ENCODE measurements at places on chromosomes 2 and 18. TPM values are rescaled to one million over a fixed set of nuclear protein-coding genes. Genes with fewer than 3 reads are reported as not detected.

The MEIS1 gene
- total RNA-seq, result 32.5 TPM

The CROCC2 gene
- total RNA-seq, result not detected

The UNC80 gene
- 0.04 TPM for total RNA-seq

The REEP1 gene
- total RNA-seq, result 0.22 TPM

The MREG gene
- total RNA-seq, result 0.11 TPM

The HOXD13 gene
- total RNA-seq, result not detected

The RNF125 gene
- not detected for total RNA-seq

The CYP26B1 gene
- not detected for total RNA-seq

The AKAIN1 gene
- total RNA-seq, result not detected

The CHRNG gene
- not detected for total RNA-seq

The UGT1A9 gene
- not detected for total RNA-seq

DNA sequence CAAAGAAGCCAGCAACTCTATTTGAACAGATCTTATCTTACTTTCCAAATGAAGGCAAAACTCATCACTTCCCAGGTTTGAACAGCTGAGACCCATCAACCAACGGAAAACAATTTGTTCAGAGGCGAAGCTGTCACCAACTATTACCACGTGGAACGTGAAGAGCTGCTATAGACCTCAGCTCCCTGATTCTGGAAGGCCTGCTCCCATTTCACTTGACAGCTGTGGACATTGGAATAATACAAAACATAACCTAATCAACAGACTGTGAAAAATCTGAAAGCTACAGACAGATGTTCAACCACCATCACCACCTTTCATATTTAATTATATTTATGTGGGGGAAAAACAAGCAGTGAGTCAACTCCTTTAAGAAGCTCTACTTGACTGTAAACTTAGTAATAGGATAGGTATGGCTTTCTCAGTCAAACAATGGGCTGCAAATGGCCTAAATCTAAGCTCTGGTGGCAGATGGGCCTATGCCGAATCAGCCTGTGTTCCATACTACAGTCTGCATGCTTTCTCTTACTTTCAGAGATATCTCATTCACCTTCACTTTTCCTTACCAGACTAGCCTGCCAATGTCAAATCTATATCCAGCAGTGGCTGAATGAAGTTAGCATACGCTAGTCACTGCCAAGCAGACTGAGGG lies 896.4 kb downstream of the TDRD15 start:
- no peaks in the 10 kb centered on the region for H3K27me3 ChIP-seq
- no peak for DNase-seq
- no peaks in the 10 kb centered on the region for H3K36me3 ChIP-seq
- no peak overlapping the region for H3K4me3 ChIP-seq
- H3K27ac ChIP-seq, result no peak overlapping the region

DNA sequence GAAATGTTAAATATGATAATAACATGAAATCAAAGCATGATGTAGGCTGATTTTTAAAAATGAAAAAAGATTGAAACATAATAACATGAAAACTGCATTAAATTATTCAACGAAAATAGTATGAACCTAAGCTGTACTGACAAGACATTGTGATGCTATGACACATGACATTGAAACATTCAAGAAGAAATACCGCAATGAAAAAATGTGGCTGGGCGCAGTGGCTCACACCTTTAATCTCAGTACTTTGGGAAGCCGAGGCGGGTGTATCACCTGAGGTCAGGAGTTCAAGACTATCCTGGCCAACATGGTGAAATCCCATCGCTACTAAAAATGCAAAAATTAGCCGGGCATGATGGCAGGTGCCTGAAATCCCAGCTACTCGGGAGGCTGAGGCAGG lies 14.6 kb downstream of the CXCR1 start:
- no peaks in the 10 kb centered on the region for H3K36me3 ChIP-seq
- no peaks in the 10 kb centered on the region for H3K27me3 ChIP-seq
- DNase-seq, result no peak
- peaks cover 5% of the 10 kb centered on the region for H3K4me1 ChIP-seq
- H3K4me3 ChIP-seq, result no peak overlapping the region

- H3K4me3 ChIP-seq, result no peak overlapping the region
- H3K36me3 ChIP-seq, result peaks cover 37% of the 10 kb centered on the region
- H3K27me3 ChIP-seq, result no peaks in the 10 kb centered on the region
- no peaks in the 10 kb centered on the region for H3K4me1 ChIP-seq
- H3K27ac ChIP-seq, result no peak overlapping the region
- DNase-seq, result no peak
Observed at GRCh38 chr2:189858291-189858690, 74.0 kb downstream of the PMS1 start.

GRCh38 chr2:19569300-19569791 lies 210.9 kb upstream of the OSR1 start:
- DNase-seq, result no peak
- H3K27ac ChIP-seq, result no peak overlapping the region
- no peaks in the 10 kb centered on the region for H3K4me1 ChIP-seq
- no peaks in the 10 kb centered on the region for H3K36me3 ChIP-seq
- no peaks in the 10 kb centered on the region for H3K27me3 ChIP-seq

- H3K27ac ChIP-seq, result no peak overlapping the region
- no peak for DNase-seq
- no peak overlapping the region for H3K4me3 ChIP-seq
- H3K36me3 ChIP-seq, result no peaks in the 10 kb centered on the region
Observed at GRCh38 chr2:58107803-58108710, 61.5 kb downstream of the VRK2 start.

DNA sequence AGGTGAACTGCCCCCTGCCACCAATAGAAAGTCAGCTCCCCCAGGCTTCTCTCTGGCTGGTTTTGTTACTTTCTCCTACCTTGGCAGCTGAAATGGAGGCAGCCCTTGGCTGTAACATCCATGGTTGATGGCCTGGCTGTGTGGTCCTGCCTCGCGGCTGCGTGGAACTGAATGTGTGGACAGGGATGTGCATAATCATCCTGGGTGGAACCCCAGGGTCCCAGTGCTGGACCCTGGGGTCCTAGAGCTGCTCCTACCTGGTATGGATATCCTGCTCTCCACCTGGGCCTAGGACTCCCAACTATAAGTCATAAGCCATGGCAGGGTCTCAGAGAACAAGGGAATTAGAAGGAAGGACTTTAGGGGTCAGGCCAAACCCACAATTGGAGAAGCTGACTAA lies 93.5 kb downstream of the CAPN13 start:
- no peaks in the 10 kb centered on the region for H3K27me3 ChIP-seq
- no peaks in the 10 kb centered on the region for H3K4me1 ChIP-seq
- no peak overlapping the region for H3K27ac ChIP-seq
- no peak overlapping the region for H3K4me3 ChIP-seq

GRCh38 chr18:49016648-49017539 lies 66.1 kb upstream of the SMAD7 start:
- H3K36me3 ChIP-seq, result no peaks in the 10 kb centered on the region
- no peaks in the 10 kb centered on the region for H3K27me3 ChIP-seq

DNA sequence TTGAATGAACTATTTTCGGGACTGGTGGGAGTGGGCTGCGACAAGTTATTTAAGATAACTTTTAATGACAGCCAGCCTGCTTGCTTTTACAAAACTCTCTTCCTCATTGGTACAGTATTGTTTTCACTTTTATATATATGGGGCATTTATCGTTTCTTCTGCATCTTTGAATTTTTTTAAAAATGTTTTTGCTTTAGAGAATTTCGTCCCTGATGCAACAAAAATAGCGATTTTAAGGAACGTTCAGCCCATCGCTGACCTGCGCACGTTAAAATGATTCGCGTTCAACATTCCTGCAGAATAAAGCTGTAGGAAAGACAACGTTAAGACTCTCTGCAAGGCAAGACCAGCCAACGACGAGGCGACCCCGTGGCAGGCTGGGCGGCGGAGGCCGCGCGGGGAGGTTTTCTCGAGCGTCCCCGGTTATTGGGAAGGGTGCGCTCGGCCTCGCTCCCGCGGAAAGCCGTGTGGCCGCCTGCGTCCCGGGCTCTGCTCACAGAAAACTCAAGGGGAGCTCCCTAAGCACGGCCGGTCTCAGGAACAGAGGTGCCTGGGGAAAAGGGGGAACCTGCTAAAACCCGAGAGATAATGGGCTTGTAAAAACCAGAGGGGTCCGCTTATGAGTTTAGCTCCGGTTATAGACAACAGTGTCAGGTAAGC lies 3.0 kb downstream of the PAX8 start:
- no peak overlapping the region for H3K27ac ChIP-seq
- no peaks in the 10 kb centered on the region for H3K27me3 ChIP-seq
- no peaks in the 10 kb centered on the region for H3K4me1 ChIP-seq

GRCh38 chr18:48621815-48622555 lies 83.2 kb downstream of the CTIF start:
- H3K36me3 ChIP-seq, result no peaks in the 10 kb centered on the region
- H3K4me1 ChIP-seq, result peaks cover 24% of the 10 kb centered on the region
- no peak overlapping the region for H3K4me3 ChIP-seq
- H3K27ac ChIP-seq, result no peak overlapping the region

DNA sequence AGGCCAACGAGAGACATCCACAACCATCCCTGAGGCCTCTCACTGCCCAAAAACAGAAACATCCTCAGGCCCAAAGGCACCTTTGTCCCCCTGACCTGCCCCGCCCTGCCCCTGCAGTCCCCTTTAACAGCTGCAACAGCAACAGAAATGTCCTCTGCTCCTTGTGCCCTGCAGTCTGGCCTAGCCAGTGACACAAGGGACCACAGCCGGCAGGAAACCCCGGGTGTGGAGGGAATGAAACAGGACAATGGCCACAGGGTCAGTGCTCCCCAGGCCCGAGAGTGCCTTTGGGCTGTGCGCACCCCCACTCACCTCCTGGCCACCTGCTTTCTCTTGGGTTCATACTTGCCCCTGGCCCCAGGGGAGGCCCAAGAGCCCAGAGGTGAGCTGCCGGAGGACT lies 35.6 kb downstream of the SNED1 start:
- no peak overlapping the region for H3K4me3 ChIP-seq
- H3K4me1 ChIP-seq, result peaks cover 39% of the 10 kb centered on the region
- H3K36me3 ChIP-seq, result no peaks in the 10 kb centered on the region
- no peak for DNase-seq
- 0 out of 2 replicates have a peak, but pooled peaks cover 2% of the 10 kb centered on the region for H3K27me3 ChIP-seq

DNA sequence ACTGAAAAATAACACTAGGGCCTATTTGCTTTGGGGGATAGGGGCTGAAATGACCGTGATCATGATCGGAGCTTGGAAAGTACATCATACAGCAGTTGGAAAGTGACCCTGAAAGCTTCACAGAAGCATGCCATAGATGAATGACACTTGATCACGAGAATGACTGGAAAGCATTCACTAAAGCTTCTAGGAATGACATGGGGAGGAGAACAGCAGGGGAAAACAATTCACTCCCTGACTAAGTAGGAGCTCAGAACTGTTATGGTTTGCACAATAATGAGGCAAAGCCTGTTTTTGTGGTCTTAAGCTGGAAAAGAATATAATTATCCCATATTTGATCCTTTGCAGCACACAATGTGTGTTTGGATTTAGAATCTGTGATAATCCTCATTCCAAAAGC lies 237.5 kb downstream of the NOL4 start:
- H3K4me3 ChIP-seq, result no peak overlapping the region
- DNase-seq, result no peak
- H3K4me1 ChIP-seq, result no peaks in the 10 kb centered on the region
- H3K27ac ChIP-seq, result no peak overlapping the region

DNA sequence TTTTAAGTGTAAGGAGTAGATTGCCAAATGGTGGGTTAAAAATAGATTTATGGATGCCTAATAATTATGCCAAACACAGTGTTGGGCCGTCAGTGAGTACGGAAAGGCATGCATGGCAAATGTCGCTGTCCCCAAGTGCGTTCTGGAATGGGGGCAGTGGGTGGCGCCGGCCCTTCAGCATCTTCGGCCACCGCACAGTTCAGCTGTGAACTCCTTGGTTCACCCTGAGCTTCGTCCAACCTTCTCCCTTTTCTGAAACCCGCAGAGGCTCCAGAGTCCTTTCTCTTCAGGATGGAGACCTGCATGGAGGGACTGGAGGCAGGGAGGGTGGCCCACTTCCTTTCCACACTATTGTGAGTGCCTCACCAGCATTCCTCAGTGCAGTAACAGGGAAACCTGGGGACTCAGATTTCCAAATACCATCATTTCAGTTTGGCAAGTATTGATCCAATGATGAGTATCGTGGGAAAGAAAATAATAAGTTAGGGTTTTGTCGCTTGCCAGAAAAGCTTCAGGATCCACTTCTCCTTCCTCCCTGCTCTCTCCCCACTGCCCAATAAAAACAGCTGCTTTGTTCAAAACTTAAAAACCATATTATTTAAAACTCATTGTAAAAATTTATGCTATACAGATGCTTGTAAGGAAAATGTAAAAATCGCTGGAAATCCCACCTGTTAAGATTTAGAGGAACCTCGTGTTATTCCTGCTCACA lies 74.6 kb upstream of the TXNDC2 start:
- H3K27ac ChIP-seq, result no peak overlapping the region
- H3K4me1 ChIP-seq, result no peaks in the 10 kb centered on the region
- H3K36me3 ChIP-seq, result no peaks in the 10 kb centered on the region
- H3K4me3 ChIP-seq, result no peak overlapping the region

DNA sequence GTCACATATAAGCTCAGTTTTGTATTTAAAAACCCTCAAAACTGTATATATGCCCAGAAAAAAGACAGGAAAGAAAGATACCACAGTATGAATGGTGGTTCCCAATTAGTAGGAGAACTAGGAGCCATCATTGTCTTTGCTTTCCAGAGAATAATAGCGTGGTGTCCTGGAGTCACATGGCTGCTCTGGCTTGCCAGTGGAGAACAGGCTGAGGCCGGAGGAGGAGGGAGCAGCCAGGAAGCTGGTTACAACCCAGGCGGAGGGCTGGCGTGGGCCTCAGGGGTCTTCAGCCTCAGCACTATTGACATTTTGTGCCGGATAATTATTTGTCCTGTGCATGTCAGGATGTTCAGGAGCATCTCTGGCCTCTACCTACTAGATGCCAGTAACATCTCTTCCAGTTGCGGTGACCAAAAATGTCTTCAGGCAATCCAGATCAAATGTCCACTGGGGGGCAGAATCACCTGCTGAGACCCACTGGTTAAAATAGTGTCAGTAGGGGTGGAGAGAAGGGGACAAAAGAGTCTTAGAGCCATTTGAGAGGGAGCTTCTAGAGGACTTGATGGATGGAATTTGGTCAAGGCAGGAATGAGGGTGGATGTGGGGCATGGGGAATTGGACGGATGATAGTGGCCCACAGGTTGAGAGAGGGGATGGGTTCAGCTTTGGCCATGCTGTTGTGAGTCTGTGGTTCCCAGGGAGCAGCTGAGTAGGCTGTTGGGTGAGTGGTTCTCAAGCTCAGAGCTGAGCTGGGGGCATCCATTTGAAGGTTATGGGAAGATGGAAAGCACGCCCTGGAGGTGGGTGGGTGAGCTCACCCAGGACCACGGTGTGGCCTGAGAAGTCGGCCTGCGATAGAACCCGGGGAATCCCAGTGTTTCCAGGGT lies 144.9 kb downstream of the AGAP1 start:
- H3K36me3 ChIP-seq, result no peaks in the 10 kb centered on the region
- no peak overlapping the region for H3K4me3 ChIP-seq
- no peaks in the 10 kb centered on the region for H3K27me3 ChIP-seq
- no peaks in the 10 kb centered on the region for H3K4me1 ChIP-seq
- peak; percentile 51 for DNase-seq
